ENCODE measurements at places on chromosomes 3 and 15.

- DNase-seq: no peak
Measured at GRCh38 chr15:90822204-90822955, 46.0 kb upstream of the FURIN start.

DNA sequence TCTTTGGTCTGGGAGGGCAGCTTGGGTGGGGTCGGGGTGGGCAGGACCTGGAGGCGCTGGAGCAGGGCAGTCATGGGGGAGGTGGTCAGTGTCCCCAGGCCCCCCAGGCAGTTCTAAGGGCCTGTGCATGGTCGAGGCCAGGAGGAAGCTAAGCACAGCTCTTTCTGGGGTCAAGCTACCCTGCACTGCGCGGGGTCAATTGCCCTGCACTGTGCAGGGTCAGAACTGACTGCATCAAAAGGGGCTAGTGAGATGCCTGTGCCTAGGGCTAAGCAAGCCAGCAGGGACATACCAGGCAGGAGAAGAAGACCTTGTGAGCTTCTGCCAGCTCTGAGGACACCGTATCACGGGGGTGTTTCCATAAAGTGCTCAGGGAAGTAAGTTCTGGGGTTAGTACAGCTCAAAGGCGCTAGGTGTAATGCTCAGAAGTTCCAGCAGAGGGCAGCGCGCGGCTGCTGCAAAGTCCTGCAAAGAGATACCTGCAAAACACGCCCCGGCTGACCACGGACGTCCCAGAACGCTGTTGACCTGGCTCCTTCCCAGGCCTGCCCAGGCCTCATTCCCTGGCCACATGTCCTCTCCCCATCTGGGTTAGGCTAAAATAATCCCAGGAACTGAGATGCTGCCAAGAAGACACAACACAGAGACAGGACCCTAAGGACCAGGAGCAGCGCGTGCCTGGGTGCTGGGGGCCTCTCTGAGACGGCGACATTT, 18.8 kb upstream of the IQSEC1 start:
- DNase-seq: peak; percentile 24

DNA sequence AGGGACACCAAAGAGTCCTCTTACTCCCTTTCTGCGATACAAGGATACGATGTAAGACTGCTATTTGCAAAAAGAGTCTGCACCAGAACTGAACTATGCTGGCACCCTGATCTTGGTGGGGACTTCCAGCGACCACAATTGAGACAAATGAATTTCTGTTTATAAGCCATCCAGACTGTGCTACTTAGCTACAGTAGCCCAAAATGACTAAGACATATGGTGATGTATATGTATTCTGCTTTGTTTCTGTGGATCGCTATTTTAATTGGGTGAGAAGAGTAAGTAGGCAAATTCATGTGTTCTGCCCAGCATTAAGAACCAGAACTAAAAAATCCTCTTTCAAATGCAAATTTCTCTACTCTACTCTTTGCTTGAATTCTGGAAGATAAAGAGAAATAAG, 720.9 kb downstream of the DIPK2A start:
- no peak for DNase-seq

- no peak for DNase-seq
Measured at GRCh38 chr3:197404754-197405153, 106.3 kb upstream of the DLG1 start.

GRCh38 chr3:149575961-149576564, 81.8 kb downstream of the WWTR1 start:
- DNase-seq: peak; percentile 27

DNA sequence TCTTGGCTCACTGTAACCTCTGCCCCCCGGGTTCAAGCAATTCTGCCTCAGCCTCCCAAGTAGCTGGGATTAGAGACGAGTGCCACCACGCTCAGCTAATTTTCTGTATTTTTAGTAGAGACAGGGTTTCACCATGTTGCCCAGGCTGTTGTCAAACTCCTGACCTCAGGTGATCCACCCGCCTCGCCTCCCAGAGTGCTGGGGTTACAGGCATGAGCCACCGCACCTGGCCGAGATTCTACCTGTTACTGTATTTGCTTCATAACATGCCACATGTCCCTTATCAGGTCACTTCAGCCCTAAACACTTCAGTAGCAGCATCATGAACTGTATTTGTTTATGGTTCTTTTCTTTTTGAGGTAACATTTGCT, 7.5 kb upstream of the LCTL start:
- no peak for DNase-seq

DNA sequence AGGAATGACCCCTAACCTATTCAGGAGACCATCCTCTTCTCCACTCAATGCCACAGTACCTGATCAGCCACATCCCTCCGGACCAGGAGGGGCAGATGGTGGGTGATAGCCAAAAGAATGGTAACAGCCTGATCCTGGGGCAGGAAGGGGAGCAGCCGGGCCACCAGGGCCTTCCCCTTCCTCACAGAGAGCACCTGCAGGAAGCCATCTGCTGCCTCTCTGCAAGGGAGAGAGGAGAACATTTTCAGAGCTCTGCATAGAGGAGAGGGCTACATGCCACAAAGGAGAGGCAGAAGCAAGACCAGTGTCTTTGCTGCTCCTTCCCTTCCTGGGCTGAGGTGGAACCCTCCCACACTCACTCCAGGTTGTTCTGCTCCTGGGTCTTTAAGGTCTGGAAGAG, 5.5 kb upstream of the SPG11 start:
- DNase-seq: no peak

GRCh38 chr3:170751899-170752293, 118.1 kb downstream of the RPL22L1 start:
- DNase-seq: no peak

DNA sequence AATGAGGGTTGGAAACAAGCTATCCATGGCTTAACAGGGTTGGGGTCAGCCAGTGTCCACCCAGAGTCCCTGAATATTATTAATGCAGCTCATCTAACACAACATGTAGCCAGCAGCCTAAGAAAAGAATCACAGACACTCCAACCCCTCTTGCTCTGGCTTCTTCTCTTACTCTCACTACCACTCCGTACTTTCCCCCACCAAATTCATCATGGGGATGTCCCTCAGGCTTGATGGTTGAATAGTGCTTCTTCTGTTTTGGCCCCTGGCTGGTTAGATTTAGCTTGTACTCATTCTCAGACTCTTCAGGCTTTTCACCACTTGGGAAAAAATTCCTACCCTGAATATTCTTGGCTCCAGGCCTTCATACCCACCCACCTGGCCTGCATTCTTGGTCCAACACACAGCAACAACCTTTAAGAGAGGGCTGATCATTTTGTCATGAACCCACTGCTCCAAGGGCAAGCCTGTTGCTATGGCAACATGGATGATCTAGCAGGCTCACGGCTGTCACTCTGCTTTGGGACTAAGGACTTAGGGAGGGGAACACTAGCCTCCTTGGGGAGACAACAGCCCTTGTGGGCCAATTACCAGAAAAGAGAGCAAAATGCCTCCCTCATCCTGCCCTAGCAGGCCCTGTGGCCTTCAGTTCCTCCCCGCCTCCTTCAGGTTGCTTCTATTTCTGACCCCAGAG, 9.4 kb upstream of the MED12L start:
- DNase-seq: peak; percentile 50

- no peak for DNase-seq
Measured at GRCh38 chr15:45573961-45574629, 13.1 kb upstream of the BLOC1S6 start.

DNA sequence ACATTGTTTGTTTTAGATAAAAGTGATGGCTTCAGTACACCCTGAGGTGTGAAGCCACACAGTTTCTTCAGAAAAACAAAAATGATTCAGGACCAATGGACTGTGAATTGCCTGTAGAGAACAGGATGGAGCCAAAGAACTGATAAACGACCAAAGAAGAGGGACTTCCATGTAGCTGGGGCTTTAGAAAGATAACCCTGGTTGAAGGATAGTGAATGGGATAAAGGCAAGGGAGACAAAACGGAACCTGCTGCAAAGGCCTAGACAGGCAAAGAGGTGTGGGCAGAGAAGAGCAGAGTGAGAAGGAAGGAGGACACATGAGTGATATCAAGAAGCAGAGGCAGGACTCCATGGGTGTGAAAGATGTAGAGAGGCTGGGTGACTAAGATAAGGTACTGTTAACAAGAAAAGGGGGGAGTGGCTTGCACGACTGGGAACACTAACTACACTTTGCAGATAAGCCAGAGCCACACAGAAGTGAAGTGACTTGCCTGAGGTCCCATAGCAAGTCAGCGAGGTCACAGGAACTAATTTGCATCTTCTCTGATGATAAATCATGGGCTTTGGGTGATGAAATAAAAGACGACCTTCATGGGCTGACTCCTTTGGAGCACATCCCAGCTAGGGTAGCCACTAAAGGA, 44.3 kb downstream of the RAB6B start:
- DNase-seq: no peak

DNA sequence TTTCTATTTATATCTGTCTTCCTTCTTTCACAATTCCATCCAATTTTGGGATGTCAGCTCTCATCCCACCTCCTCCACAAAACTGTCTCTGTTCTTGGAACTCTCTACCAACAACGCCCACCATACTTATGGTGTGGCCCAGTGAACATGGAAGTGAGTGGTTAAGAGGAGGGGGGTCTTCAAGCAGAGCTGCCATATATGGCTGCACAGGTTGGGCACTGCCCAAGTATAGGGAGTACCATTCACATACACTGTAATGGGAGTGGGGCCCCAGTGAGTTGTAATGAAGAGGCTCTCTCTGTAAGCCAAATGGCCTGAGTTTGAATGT, 7.9 kb upstream of the CAMK1 start:
- DNase-seq: no peak

DNA sequence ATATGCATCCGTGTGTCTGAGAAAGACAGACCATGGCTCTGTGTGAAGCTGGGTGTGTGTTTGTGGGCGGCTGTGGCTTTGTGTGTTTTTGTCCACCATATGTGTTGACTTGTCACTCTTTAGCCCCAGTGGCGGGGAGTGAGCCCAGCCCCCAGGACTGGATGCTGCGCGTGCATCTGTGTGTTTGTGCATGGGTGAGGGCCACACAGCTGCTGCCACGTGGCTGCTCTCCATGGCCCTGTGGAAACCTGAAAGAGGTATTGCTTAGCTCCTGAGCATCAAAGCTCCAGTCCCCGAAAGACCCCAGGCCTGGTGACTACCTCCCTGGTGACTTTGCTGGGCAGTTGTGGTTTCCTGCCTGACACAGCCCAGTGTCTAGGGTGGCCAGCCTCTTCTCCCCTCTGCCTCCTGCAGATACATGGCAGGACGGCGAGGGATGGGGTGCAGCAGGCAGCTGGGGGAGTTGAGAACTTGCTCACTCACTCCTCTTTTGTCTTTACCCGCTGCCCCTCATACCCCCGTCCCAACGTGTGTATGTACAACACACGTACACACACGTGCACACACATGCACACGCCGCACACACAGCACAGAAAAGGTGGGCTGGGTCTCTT, 6.5 kb downstream of the EPHB3 start:
- DNase-seq: no peak

GRCh38 chr3:153051427-153052095, 110.5 kb upstream of the RAP2B start:
- no peak for DNase-seq

Data from NCI-H1105 treated with DMSO at 0.1 percent for 48 hours (cell line).